Stimulated activated CD4-positive, alpha-beta T cell treated with anti-CD3 and anti-CD28 coated beads, Interleukin-2, amount 100 ng/mL, for 4 hours (primary cell): ENCODE measurements at places on chromosomes 4 and X.

DNA sequence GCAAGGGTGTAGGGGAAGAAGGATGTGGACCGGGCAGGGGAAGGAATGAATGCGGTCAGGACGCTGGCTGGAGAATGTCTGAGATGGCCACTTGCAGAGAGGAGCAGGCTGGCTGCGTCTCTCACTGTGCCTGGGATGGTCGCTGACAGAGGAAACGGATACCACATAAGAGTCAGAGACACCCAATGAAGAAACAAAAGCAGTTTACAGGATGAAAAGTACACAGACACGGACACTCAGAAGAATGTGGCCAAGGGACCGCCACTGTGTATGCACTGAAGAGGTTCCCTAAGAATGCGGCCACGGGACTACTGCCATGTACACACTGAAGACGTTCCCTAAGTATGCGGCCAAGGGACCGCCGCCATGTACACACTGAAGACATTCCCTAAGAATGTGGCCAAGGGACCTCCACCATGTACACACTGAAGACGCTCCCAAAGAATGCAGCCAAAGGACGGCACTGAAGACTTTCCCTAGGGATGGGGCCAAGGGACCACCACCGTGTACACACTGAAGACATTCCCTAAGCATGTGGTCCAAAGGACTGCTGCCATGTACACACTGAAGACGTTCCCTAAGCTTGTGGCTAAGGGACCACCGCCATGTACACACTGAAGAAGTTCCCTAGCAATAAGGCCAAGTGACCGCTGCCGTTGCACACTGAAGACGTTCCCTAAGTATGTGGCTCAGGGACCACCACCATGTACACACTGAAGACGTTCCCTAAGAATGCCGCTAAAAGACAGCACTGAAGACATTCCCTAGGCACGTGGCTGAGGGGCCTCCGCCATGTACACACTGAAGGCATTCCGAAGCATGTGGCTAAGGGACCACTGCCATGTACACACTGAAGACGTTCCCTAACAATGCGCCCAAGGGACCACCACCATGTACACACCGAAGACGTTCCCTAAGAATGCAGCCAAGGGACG, 32.2 kb downstream of the DHRSX start:
- DNase-seq = no peak

- peak; percentile 77 for DNase-seq
Measured at GRCh38 chrX:118975831-118976598, 1.6 kb downstream of the LONRF3 start.

- no peak for DNase-seq
Measured at GRCh38 chr4:41722181-41722580, 26.3 kb downstream of the PHOX2B start.

GRCh38 chr4:84258905-84259830, 239.9 kb downstream of the NKX6-1 start:
- DNase-seq = no peak

- no peak for DNase-seq
Measured at GRCh38 chrX:69493766-69494165, 10.4 kb upstream of the NALF2 start.

DNA sequence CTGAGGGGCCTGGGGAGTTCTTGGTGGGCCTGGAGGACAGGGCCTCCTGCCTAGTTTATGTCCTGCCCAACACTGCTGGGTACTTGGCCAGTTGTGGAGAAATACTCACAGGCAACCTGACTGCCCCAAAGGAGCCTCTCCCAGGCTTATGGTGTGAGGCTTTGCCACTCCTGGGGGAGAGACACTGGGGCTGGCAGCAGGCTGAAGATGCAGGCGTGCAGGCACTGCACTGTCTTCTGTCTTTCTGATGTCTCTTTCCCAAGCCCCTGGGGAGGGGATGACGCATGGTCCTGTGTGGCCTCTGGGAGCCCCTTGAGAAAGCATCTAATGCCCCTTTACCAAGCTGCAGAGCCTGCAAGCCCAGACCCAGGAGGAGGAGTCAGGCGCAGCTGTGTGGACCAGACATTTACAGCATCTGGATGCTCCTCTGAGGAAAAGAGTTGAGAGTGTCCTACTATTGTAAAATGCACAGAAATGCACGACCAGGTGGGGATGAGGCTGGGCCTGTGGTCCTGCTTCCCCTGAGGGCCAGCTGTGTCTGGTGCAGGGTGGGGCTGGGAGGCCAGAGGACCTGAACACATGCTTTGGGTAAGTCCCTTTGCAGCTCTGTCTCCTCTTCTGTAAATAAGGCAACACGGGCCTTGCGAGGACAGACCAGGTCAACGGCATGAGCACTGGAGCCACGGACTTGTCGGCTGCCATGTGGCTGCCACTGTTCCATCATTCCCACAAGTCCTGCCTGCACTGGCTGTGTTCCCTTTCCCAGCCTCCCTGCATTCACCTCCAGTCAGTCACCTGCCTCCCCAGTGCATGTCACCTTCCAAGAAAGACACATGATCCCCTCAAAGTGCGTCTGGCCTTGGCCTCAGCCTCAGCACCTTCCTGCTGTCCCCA, 8.4 kb downstream of the TMEM271 start:
- DNase-seq = no peak

DNA sequence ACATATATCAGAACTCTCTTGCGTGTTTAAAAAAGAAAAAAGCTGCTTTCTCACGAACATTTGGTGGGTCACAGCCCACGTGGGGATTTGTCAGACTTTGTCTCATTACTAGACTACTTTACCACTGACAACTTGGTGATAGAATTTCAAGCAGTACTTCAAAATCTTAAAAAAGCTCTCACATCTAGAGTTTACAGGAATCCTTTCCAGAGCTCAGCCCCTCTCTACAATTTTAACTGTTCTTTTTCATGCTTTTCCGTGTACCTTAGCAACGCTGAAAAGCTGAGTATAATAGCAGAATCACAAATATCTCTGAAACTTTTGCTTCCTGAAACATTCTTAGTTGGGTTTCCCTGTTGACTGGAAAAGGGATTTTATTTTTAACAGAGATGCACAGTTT, 50.2 kb downstream of the SMAD1 start:
- no peak for DNase-seq

DNA sequence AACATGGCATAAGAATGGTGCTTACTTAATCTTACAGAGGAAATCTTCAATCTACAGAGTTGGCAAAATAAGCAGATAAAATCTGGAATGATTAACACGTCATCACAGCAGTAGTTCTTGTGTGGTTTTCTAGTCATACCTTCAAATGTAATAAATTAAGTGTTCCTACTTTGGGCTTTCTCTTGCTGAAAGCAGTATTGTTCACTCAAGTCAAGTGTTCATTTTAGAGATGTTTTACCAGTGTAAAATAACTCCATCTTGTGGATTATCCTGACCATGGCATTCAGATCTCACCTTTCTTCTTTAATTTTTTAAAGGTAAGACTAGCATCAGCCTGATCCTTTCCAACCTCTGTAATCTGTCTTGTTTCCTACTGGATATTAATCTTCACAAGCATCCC, 72.9 kb downstream of the ADAMTS3 start:
- no peak for DNase-seq

GRCh38 chr4:153151535-153152455, 52.4 kb upstream of the TRIM2 start:
- DNase-seq = peak; percentile 20

DNA sequence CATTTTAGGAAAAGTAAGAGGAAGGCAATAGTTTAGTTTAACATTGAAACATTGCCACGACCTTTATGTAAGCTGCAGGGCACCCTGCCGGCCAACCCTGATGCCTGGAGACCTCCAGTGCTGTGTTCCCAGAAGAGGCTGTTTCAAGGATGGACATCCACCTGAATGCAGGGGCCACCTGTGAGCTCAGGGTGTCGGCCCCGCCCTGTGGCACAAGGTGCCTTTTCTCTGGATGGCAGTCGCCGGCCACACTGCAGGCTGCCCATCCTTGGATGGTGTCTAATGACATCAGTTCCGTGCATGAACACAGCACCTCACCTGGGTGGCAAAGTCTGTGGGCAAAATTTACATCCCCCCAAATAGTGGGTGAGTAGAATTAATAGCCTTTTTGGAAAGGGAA, 180.0 kb downstream of the AFAP1 start:
- DNase-seq = no peak

- no peak for DNase-seq
Measured at GRCh38 chrX:38879631-38880220, 78.5 kb downstream of the MID1IP1 start.

GRCh38 chr4:113103556-113103955, 54.1 kb downstream of the ANK2 start:
- DNase-seq = no peak

GRCh38 chr4:622071-622995, 3.0 kb upstream of the PDE6B start:
- no peak for DNase-seq

GRCh38 chrX:1853916-1854315, 239.1 kb downstream of the ASMT start:
- DNase-seq = no peak

DNA sequence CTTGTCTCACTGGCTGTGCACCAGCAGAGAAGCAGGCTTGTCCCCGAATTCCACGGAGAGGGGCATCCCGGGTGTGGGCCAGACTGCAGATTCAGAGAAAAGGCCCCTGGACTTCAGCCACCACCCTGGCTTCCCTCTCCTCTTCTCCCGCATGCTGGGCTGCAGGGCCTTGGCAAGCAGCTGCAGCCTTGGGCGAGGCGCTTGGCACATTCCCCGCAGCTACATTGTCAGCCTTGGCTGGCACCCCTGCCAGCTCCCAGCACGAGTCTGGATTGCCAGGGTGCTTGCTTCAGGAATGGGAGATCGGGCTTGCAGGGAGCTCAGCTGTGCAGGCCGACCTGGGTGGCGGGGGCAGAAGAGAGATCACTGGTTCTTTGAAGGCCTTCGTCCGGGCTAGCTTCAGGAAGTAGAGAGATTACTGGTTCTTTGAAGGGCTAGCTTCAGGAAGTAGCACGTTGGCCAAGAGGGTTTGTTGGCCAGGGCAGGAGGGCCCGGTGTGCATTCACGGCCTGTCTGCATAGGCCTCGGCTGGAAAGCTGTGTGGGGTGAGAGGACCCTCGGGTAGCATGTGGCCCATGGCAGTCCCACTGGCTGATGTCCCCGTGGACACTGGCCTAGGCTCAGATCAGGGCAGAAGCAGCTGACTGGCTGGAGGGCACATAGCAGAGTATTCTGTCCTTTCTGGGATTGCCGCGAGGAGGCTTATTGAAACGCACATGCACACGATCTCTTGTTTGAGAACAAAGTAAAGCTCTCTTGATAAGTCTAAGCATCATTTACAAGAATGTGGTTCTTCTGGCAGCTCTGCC, 2.7 kb downstream of the ABCD1 start:
- DNase-seq = no peak

DNA sequence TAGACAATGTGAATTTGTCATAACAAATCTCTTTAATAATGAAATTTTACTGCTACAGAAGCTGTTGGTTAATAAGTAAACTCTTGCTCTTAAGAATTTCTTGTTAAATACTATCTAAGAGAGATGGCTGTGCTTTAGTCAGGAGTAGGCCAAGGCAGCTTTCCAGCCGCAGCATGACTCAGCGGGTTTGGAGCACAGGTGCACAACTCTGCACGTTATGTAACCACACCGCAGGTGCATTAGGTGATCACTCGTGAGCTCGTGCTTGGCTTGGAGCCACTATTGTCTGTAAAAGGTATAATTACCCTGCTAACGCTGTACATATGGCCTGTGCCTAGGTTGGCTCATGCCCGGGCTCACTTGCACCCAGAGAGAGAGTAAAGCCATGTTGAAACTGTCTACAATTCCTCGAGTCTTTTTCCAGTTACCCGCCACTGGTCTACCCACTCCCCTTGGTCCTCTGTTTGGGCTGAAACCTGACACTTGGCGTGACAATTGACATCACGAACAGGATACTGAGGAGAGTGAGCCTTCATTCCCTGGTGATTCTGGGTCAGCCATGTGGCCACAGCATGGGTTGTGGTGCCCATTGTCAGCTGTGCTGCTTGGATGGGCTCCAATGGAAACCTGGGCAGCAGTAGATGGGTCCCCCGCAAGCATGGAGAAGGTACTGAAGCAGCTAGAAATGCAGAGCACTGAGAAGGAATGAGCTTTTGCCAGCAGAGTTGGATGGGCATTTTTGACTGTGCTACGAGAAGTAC, 18.4 kb upstream of the ANAPC4 start:
- no peak for DNase-seq

- no peak for DNase-seq
Measured at GRCh38 chrX:54794028-54794427, 4.0 kb downstream of the ITIH6 start.

GRCh38 chr4:144975718-144976117, 122.3 kb downstream of the ANAPC10 start:
- DNase-seq = no peak

DNA sequence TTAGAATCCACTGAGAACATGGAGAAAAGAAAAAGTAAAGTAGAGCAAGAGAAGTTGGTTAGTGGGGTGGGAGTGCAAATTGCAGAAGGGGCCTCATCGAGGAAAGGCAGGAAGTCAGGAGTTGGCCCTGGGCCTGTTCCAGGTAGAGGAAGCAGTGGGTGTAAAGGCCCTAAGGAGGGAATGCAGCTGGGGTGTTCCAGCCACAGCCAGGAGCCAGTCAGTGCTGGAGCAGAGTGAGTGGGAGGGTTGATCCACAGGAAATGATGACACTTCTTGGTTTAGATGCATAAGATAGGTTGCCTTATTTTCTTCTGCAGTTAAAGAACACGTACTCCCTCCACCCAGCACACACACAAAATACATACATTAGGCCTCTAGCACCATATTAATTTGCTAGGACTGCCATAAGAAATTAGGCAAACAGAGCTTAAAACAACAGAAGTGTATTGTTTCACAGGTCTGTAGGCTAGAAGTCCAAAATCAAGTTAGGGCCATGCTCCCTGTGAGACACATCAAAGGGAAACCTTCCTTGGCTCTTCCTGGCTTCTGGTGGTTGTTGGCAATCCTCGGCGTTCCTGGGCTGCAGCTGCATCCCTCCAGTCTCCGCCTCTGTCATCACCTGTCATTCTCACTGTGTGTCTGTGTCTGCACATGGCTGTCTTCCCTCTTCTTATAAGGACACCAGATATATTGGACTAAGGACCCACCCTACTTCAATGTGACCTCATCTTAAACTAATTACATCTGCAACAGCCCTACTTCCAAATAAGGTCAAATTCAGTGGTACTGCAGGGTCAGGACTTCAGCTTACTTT, 205.9 kb downstream of the AASDH start:
- no peak for DNase-seq

- DNase-seq = no peak
Measured at GRCh38 chr4:5134620-5135019, 83.3 kb downstream of the STK32B start.

GRCh38 chr4:139828966-139829664, 163.5 kb downstream of the MGST2 start:
- no peak for DNase-seq

DNA sequence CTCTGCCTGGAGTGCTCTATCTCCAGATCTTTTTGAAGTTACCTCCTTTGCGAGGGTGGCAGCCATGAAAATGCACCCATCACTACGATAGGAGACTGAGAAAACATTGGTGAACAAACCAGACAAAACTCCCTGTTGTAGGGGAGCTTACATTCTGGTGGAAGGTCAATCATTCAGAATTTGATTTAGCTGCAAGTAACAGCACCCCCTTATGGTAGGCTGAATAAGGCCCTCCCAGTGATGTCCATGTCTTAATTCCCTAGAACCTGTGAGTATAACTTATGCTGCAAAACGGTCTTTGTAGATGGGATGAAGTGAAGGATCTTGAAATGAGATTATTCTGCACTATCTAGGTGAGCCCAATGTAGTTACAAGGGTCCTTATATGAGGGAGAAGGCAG, 5.6 kb upstream of the TEC start:
- DNase-seq = no peak

GRCh38 chr4:78226279-78226678, 169.2 kb downstream of the FRAS1 start:
- no peak for DNase-seq
